Left renal pelvis (tissue), 4 donors: ENCODE measurements at places on chromosomes 13 and 19.

- DNase-seq: no peak
These were observed 12.7 kb upstream of the OR10H1 start for GRCh38 chr19:15828121-15828610.

DNA sequence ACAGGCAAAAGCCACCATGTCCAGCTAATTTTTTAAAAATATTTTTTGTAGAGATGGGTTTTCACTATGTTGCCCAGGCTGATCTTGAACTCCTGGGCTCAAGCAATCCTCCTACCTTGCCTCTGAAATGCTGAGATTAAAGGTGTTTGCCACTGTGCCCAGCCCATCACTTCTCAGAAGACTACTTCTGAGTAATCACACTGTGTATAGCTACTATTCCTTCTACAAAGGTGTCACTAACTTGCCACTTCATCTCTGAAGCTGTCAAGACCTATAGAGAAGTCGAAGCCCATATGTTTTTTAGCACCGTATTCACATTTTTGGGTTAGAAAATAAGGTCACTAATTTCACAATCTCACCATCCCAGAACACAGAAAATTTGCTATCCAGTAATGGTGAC lies 36.0 kb upstream of the FNDC3A start:
- DNase-seq: no peak

GRCh38 chr19:19039901-19040300 lies 6.5 kb downstream of the ARMC6 start:
- DNase-seq: no peak

DNA sequence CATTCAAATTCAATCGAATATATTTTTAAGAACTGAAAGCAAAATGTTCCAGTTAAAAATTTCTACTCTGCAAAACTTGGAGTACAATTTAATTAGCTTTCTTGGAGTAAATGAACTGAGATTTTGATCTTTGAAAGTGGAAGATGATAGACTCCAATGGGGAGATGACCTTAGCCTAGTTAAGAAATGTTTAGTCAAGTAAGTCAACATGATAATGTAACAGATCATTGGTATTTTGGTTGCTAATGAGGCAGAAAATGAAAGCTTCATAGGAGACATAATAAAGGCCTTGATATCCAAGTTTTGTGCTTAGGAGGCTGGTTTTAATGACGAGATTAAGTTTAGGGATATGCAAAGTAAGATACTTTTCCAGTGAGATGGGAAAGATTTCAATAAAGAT lies 181.7 kb downstream of the ITGBL1 start:
- no peak for DNase-seq

DNA sequence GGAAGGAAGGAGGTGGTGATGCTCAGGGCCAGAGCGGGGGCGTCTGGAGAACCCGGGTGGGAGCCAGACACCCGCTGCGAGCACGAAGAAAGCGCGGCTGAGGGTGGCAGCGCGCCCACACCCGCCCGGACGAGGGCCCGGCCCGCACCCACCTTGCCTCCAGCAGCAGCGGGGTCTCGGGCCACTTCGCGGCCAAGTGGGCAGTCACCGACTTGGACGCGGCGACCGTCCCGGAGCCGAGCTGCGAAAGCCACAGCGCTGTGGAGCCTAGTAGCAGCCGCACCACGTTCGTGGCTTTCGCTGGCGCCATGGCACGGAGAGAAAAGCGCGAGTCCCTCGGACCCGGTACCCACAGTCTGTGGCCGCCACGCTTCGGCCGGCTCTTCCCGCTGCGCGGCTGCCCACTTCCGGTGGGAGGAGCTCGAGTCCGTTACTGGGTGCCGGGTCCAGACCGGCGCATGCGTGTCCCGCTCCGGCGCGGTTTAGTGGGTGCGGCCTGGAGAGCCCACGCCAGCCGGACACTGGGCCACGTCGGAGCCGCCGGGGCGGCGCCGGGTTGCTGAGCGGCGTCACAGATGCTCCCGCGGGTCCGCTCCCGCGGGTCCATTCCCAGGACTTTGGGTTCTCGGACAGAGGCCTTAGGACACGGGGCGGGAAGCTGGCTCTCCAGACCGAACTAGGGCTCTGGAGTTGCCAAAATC lies at the start of gene UGGT2:
Gene UGGT2, minus strand, starts transcription at position 399 of the 701 bp plus-strand sequence. Its CDS starts 89 bp downstream, at position 310.
- peak; percentile 87 for DNase-seq

DNA sequence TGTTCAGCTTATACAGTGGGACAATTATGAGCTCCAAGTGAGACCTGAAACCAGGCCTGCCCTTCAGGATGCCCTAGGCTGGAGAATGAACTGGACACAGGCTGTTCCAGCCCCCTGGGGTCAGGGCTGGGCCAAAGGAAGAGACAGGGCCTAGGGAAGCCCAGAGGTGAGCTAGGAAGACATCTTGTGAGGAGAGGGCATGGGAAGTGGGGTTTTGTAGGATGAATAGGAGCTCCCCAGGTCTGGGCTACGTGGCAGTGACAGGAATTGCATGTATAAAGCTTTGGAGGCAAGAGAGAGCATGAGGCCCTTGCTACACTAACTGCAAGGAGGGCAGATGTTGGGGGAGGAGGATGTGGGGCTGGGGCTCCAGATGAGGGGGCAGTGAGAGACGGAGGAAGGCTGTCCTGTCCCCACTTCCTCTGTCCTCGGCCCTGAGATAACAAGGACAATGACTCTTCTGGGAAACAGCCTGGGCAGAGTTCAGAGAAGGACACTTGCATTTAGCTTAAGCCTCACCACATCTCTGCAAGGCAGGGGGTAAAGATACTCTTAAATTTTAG lies 1.5 kb upstream of the TBXA2R start:
- no peak for DNase-seq

- peak; percentile 63 for DNase-seq
These were observed 109.5 kb downstream of the DCT start for GRCh38 chr13:94369972-94370436.

- DNase-seq: no peak
These were observed 8.2 kb downstream of the PEPD start for GRCh38 chr19:33513424-33513823.

DNA sequence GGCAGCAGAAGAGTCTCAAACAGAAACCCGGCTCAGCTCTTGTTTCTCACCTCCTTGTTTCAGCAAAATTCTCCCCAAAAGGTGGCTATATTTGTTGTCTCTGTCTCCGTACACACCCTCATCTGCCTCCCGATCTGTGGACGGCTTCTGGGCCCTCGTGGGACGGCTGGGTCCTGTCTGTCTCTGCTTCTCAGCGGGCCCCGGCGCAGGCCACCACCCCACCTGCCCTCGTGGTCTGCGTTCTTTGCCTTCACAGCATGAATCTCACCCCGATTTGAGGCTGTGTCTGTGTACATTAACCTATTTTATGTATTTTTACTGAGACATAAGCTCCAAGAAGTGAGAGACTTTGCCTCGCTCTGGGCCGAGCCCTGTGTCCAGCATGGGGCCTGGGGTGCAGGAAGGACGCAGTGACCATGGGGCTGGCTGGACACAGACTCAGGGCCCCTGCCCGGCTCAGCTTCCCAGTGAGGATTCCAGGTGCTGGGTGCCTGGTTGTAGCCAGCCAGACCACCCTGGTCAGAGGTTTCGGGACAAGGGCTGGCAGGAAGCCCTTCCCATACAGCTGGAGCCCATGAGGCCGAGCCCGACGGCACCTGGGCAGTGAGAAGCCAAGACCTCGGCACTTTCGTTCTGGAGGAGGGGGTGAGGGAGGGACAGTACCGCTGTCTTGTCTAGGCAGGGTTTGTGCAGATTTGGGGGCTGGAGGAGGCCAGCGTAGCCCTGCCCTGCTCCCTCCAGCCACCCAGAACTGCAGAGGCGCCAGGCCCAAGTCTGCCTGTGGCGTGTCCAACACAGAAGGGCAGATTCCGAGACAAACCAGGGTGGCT lies 78.5 kb upstream of the MCF2L start:
- DNase-seq: no peak

DNA sequence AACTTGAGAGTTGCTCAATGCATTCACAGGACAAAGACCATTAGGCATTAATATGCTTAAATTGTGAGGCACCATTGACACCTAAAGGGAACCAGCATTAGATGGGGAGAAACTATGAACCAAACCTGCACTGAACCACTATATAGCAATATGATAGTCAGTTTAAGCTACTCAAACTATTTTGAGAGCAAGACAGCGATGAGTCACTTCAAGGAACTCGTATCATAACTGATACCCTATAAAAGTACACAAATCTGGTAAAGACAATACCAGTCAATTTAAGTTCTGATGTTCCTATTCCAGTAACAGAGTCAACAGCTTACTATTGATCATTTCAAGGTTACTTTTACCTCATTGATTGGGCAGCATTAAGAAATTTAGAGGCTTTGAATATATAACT lies 151.3 kb upstream of the ATXN8OS start:
- no peak for DNase-seq

DNA sequence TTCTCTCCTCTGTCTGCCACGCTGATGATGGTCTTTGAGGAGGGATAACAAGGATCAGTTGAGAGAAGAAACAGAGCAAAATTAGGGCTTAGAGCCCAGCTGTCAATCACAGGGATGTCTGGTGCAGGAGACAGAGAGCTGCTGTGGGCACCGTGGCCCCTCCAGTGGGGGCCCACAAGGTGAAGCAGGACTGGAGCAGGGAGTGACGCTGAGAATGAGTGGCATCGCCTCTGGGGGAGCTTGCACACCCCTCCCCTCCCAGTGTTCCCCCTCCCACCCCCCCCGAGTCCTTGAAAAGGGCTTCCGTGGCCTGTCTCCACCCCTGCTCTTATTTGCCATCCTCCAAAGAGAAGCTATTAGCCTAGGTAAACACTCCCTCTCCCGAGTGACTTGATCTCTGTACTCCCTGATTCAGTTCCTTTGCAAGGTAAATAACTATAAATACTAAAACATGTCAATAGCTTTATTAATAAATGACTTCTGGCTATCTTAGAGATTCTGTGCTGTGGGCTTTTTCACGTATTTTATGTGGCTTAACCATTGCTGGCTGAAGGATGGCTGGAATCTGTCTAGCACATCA lies 440.0 kb downstream of the ZNF536 start:
- no peak for DNase-seq

GRCh38 chr19:18070181-18070580 lies 16.6 kb downstream of the IL12RB1 start:
- DNase-seq: no peak

- no peak for DNase-seq
These were observed 1676.5 kb upstream of the PRR20A start for GRCh38 chr13:55464222-55464621.

DNA sequence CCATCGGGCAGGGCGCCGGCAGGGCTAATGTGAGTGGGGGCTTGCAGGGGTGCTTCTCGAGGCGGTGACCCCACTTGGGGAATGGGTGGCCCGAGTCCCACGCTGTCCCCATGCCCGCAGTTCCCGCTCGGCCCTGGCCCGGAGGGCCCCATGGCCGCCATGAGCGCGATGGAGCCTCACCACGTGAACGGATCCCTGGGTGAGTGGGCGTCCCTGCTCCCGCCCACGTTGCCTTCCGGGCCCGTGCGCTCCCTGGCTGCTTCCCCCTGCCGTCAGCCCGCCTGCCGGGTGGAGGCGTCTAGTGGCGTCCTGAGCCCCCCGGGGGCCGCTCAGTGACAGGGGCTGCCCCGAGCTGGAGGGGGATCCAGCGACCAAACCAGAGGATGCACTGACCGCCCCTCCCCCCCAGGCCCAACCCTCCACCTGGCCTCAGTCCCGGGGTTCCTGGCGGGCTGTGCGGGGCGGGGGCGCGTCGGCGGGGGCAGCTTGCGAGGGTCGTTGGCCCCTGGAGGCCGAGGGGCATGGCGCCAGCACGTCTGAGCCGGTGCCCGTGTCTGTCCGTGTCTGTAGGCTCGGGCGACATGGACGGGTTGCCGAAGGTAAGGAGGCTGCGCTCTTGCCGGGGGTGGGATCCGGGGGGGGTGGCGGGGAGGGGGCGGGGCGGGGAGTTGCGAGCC lies 4.8 kb downstream of the ISYNA1 start:
- DNase-seq: no peak

- DNase-seq: no peak
These were observed 776.9 kb downstream of the GPC5 start for GRCh38 chr13:92175330-92175729.

DNA sequence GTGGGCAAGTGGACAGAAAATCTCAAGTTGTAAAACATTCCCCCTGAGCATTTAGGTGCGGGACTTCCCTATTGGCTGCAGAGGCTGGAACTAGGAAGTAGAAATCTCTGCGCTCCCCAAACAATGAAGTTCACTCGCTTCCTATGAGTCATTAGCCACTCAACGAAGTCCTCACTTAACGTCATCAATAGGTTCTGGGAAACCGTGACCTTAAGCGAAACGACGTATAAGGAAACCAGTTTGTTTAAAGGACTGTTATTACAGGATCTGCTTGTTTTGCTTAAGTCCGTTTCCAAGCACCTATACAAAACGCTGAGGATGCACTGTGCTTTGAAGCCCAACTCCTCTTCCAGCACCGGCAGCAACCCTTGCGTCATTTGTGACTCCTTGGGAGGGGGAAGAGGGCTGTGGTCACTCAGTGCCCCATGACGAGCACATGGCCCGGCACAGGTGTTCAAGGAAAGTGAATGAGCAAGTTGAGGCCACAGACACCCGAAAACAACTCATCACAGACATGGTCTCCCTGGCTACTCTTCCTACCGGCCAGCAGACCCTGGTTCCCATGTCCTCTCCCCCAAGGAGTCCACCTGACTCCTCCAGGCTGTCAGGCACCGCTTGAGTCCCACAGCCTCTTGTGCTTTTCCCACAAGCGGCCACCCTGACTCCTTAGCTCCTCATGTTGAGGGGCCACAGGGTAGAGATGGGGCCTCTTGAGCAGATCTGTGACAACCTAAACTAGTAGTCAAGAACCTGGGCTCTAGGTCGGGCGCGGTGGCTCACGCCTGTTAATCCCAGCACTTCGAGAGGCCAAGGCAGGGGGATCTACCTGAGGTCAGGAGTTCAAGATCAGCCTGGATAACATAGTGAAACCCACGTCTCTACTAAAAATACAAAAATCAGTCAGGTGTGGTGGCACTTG lies 4.8 kb downstream of the RPS16 start:
- no peak for DNase-seq

DNA sequence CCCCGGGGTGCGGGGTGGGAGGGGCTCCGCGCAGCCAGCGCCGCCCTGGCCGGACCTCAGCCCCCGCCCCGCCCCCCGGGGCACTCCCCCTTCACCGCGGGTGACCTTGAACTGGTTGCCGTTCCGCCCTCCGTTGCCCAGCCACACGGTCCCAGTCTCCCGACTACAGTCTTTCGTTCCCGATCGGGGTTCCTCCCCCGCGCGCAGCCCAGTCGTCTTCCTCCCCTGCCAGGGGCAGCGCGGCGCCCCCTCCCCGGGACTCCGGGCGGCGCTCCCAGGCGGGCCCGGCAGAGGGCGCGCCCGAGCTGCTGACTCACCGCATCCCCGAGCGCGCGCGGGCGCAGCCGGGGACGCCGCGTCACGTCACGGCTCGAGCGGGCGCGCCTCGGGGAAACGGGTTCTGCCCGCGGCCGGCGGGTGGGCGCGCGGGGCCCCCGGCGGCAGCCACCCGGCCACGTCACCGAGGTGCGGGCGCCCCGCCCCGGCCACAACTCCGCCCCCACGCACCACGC lies 459 bp downstream of the MIDN start:
- no peak for DNase-seq

DNA sequence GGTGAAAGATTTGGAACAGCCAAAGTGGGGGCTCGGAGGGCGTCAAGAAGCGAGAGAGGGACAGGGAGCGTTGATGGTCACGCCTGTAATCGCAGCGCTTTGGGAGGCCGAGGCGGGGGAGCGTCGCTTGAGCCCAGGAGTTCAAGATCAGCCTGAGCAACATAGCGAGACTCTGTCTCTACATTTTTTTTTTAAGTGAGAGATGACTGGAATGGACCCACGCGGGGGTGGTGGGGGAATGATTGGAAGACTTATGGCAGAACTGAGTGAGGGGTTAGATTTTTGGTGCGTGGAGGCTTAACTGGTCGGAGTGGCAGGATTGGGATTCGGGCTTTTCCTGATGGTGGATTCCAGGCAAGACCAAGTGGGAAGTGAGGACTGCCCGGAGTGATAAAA lies 725 bp downstream of the PSMD8 start:
- no peak for DNase-seq
